ENCODE measurements at places on chromosomes 2 and 18.
A peak's percentile ranks its signal among the peaks of the same experiment; 100 is the strongest.

DNA sequence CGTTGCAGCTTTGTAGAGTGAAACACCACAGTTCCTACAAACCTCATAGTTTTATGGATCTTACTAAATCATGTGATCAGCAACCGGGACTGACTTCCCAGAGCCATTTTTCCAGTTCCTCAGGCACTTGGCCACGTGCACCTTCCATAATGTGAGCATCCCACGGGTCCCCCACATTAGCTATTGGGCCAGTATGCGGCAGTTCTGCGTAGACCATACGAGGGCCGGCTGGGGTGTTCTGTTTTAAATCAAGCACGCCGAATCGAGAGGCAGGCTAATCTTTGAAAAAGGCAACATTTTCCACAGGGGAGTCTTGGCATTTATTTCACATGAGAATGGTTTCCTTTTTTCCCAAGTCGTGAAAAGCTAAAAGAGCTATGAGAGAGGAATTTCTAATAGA, 135.6 kb upstream of the CCDC195 start:
- DNase-seq = no peak

DNA sequence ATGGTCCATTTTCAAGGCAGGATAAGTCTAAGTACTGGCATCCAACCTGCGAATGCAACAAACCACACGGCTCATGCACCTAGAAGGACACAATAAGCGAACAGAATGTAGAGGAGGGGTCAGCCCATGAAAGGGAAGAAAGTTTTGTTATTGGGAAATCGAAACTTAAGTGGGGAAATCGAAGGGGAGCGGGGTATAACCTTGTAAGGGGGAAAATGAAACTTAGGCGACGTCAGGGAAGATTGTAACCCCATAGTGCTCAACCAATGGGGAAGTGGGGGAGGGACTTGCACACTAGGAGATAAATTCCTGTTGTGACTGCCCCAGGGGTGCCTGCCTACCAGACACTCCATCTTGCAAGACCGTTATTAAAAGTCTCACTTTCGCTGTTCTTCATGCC, 15.6 kb upstream of the OTOF start:
- DNase-seq = no peak

DNA sequence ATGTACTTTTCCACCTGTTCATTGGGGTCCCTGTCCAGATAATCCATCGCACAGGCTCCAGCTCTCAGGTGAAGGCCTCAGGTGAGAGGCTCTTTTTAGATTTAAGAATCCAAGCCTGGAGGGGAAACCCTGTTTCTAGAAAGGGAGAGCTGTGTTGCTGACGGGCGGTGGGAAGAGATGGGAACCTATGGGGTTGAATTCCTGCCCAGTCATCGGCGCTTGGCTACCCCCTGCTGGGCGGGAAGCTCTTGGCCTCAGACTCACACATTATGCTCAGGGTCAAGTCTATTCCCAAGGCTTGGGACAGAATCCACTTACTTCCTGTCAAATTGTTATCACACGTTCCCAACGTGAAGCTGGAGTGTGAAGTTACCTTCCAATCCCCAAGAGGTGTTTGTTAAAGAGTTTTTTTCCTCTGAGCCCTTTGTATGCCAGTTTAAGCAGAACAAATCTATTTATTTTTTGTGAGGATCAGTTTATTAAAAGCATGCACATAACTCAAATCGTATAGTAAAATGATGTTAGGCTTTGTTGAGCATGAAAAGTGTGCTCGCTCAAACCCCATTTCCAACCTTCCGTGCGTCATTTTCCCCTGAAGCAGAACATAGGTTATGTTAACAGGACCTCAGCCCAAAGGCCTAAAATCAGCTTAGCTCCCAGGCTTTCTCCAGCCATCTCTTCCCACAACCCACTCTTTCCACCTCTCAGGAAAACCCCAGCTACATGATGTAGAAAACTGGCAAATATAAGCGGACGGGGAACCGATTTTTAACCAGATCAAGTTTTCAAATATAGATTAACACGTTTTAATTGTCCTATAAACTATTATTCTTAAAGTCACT, 181.7 kb upstream of the ETAA1 start:
- peak; percentile 64 for DNase-seq

GRCh38 chr2:228763379-228763981, 507.6 kb downstream of the PID1 start:
- no peak for DNase-seq

GRCh38 chr2:223084873-223085272, 32.9 kb downstream of the KCNE4 start:
- DNase-seq = no peak
